ENCODE measurements at places on chromosomes 13 and 19.

DNA sequence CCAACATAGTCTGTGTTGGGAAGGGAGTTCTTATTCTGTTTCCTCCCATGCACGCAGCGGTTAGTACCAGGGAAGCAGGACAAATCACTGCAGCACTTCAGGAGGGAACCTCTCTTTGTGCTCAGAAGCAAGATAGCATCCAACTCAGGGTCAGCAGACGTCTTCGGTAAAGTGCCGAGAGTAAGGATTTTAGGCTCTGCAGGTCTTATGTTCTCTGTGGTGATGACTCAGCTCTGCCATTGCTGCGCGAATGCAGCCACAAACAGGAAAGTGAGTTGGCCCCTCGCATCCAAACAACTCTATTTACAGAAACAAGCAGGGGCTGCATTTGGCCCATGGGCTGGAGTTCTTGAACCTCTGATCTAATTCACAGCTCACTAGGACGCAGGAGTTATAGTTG lies 122.1 kb upstream of the SPATA13 start:
- DNase-seq, result no peak

DNA sequence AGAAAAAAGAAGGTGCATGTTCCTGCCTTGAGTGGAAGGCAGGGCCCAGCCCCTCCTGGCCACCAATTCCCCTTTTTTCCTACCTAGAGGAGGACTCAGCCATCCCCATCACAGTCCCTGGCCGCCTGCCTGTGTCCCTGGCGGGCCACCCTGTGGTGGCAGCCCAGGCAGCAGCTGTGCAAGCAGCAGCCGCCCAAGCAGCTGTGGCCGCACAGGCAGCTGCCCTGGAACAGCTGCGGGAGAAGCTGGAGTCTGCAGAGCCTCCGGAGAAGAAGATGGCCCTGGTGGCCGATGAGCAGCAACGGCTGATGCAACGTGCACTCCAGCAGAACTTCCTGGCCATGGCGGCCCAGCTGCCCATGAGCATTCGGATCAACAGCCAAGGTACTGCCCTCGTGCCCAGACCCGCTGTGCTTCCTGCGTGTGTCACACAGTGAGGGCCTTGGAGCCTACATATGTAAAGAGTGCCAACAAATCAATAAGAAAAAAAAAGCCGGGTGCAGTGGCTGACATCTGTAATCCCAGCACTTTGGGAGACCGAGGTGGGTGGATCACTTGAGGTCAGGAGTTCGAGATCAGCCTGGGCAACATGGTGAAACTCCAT lies 17.6 kb upstream of the WDR18 start:
- no peak for DNase-seq

DNA sequence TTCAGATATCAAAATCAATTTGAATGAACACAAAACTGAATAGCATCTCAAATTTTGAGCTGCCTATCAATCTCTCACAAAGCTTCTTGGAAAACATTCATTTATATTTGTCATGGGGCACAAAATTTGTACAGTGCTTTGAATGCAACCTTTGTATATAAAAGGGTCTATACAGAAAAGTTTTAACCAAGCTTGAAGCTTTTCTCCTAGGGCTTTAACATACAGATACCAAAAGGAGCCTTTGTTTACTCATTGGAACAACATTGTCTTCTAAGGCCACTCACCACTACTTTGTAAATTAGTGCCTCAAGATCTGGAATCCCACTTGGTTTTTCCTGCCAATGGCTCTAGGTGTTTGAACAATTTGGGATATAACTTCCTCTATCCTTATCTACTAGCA lies 21.2 kb downstream of the LNX2 start:
- DNase-seq, result no peak

- DNase-seq, result no peak
These were observed 87.7 kb downstream of the SGCG start for GRCh38 chr13:23268441-23268840.

GRCh38 chr13:50467156-50468110 lies 376.1 kb downstream of the DLEU7 start:
- no peak for DNase-seq

DNA sequence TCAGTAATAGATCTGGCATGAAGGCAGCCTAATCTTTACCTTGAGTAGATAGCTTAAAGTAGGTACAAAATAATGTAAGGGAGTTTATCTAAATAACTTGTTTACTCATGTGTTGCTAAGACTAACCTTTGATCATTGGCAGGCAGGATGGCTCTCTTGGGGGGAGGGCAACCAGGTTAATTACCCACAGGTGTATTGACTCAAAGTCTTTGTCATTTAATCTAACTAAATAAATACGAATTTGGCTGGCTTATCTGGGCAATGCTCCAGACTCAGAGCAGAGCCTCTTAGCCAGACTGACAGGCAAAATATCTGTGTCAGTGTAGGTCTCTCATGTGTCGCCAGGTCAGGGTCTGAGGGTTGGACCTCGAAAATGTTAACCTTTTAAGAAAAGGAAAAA lies 283.4 kb upstream of the KLHL1 start:
- DNase-seq, result no peak

- DNase-seq, result no peak
These were observed 3.8 kb downstream of the LCP1 start for GRCh38 chr13:46178143-46178542.

- DNase-seq, result no peak
These were observed 38.3 kb downstream of the NDFIP2 start for GRCh38 chr13:79519255-79519654.

GRCh38 chr19:24046550-24046949 lies 40.4 kb upstream of the ZNF254 start:
- DNase-seq, result no peak

DNA sequence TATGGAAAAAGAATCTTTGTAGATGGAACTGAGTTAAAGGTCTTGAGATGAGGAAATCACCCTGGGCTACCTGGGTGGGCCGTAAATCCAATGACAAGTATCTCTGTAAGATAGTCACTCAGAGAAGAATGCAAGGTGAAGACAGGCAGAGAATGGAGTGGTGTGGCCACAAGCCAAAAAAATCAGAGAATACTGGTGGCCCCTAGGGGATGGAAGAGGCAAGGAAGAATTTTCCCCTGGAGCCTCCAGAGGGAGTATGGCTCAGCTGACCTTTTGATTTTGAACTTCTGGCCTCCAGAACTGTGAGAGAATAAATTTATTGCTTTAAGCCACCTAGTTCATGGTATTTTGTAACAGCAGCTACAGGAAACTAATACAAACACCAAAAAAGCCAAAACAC lies 32.7 kb upstream of the CSNK1A1L start:
- no peak for DNase-seq
